Dorsolateral prefrontal cortex (tissue), 122 donors: ENCODE measurements at places on chromosomes 7 and 10.

DNA sequence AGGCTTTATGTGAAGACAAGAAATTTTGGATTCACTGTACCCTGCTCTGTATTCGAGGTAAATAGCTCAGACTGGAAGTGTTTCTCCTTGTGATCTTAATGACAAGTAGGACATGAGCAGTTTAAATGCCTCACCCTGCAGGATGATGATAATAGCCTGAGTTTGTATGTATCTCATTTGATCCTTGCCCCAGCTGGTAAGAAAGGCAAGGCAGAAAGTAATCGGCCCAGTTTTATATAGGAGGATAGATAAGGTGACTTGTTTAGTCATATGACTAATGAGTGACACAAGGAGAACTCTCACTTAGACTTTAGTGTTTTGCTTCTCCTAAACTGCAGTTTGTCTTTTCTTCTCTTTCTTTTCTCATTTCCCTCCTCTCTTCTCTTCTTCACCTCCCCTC, 372.6 kb downstream of the PHF14 start:
- DNase-seq, result no peak

DNA sequence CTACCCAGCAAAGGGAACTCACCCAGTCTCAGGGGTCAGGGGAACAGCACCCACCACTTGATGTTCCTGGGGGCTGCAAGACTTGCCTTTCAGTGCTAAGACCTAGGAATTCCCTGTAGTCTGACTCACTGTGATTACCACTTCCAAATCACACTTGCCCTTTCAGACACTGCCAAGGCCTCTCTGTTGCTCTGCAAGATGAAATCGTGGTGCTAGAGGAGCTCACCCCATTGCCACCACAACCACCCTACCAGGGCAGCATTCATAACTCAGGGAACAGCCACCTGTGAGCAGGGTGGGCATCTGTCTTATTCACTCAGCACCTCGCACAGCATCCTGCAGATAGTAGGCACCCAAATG, 36.5 kb downstream of the XPNPEP1 start:
- DNase-seq, result no peak

GRCh38 chr10:15322356-15322755, 48.7 kb downstream of the FAM171A1 start:
- DNase-seq, result no peak

DNA sequence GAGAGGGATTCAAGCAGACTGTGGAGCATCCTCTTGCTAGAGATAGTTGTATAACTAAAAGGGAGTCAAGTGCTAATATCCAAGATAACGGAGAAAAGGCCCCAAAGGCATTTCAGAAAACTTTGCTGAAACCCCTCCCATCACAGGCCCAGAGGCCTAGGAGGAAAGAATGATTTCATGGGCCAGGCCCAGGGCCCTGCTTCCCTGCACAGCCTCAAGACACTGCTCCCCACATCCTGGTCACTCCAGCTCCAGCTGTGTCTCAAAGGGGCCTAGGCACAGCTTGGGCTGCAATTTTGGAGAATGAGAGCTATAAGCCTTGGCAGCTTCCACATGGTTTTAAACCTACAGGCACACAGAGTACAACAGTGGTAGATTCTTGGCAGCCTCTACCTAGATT, 85.6 kb downstream of the OR13A1 start:
- no peak for DNase-seq

DNA sequence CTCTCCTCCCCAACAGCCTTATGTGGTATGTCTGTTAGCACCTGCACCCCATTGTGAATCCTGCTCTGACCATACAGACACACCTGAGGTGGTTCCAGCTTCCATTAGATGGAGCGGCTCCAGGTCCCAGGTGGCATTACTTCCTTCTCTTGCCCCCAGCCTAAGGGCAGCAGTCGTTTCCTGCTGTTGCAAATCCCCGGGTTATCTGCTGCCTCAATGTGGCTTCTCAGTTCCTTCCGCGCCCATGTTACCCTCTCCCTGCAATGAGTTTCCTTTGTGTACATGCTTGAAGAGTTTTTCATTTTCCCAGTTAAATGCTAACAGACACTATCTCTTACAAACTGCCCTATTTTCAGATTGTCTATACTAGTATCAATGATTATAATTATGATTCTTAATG, 62.8 kb upstream of the PRKCQ start:
- no peak for DNase-seq

DNA sequence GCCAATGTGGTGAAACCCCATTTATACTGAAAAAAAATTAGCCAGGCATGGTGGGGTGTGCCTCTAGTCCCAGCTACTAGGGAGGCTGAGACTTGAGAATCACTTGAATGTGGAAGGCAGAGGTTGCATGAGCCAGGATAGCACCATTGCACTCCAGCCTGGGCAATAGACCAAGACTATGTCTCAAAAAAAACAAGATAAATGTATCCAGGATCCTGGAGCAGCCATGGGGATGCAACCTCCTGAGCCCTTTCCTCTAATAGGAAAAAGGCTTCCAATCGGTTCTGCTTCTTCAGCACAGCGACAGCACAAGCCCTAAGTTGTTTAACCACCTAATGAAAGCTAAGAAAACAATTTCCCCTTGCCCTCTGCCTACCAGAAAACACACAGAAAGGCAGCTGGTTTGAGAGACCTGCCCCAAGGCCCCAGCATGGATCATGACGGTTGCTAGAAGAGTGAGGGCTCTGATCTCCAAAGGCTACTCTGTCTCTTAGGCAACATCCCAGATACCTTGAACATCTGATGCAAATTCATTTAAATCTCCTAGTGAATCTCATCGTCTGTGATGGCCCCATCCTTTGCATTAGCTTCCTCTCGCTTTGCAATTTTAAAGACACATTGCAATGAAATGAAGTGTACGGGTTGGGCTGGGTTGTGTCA, 220.8 kb downstream of the ARHGAP21 start:
- no peak for DNase-seq

DNA sequence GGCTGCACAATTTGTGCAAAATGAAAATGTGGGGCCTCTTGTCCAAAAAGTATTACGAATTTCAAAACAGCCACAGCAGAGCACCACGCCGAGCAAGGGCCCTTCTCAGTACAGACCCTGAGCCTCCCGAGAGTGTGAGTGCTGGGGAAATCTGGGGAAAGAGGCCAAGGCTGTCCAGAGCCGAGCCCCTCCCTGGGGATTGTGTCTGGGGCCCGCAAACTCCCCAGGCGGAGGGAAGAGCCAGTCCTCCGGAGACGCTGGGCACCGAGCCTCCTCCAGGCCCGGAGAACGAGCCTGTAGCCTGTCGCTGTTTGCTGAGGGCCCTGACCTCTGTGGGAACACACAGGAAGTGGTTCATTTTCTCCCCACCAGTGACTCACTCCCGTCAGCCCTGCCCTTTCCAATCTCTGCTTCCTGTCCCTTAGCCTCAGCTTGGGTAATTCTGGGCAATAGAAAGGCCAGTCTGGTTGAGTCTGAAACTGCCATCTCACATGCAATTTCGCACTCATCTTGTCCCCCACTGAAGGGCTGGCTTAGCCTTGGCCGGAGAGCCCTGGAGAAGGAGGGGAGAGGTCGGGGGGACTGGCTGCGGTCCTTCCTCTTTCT, 19.5 kb upstream of the GNA12 start:
- DNase-seq, result no peak

GRCh38 chr10:42623929-42624328, 14.4 kb downstream of the ZNF33B start:
- DNase-seq, result no peak

GRCh38 chr10:79390551-79391229, 43.4 kb downstream of the PPIF start:
- DNase-seq, result no peak

GRCh38 chr10:130230611-130231010, 94.4 kb downstream of the GLRX3 start:
- no peak for DNase-seq

DNA sequence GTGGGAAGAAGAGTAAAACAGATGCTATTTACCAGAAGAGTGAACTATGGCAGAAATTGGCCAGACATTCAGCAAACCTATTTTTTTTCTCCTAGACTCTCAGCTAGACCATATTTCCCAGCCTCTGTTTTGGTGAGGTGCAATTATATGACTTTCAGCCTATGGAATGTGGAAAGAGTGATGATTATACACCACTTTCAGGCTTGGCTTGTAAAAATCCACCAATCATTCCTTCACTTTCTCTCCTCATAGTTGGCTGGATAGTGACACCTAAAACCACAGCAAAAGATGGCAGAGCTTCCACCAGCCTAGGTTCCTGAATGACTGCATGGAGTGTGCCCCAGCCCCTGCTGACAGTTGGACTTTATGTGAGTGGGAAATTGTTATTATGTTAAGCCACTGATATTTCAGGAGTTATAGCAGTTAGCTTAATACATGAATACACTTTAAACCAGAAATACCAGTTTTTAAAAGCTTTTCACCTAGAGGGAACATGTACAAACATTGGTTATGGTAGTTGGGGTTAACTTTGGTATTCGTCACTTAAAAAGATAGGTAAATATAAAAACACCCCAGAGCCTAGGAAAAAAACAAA, 19.1 kb upstream of the TNKS2 start:
- DNase-seq, result no peak

- DNase-seq, result peak; percentile 42
These were observed 204.1 kb downstream of the TRIL start for GRCh38 chr7:28754027-28754426.

DNA sequence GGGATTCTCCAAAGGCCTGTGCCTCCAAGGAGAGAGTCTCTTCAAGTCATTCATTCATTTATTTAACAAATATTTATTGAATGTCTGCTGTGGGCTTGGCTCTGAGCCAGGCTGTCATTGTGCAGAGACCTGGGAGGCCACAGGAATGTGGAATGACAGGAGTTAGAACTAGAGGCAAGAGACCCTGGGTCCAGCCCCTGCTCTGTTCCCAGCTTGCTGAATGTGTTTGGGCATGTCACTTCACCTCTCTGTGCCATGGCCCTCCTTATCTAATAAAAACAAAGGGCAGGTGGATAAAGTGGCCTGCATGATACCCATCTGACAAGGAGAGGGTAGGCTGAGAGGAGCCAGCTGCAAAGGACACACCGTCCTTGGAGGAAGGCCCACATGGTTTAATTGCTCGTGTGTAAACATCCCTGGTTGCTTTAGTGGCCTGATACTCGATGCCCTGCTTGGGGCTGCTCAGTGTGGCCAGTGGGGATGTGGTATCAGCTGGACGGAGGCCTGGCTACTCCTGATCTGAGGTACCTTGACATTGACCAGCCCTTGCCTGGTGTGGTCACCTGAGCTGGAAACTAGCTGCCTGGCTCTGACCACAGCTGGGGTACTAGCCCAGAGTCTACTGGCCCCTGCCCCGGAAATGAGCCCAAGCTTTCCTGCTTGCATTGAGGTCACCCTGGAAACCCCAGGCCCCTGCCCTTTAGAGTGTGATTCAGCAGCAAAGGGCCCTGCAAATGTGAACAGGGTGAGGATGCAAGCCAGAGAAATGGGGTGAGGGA, 116.2 kb downstream of the CDH23 start:
- no peak for DNase-seq

- no peak for DNase-seq
These were observed 16.0 kb downstream of the CHST15 start for GRCh38 chr10:124077208-124077993.

DNA sequence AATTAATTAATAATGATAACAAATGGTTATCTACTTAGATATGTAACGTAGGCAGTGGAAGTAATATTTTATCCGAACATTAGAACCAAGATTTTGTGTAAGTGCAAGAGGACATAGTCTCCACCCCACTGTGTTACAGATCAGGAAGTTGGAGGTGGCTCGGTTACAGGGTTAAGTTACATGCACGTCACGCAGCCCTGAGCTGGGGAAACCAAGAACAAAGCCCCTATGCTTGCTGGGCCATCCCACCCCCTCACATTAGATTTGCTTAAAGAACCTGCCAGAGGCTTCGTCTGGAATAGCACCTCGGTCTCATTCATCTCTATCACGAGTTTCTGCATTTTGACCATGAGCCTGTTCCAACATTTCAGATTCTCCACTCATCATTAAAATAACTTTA, 214.1 kb downstream of the ADARB2 start:
- DNase-seq, result no peak

GRCh38 chr7:3279147-3279818, 21.8 kb upstream of the SDK1 start:
- DNase-seq, result no peak

DNA sequence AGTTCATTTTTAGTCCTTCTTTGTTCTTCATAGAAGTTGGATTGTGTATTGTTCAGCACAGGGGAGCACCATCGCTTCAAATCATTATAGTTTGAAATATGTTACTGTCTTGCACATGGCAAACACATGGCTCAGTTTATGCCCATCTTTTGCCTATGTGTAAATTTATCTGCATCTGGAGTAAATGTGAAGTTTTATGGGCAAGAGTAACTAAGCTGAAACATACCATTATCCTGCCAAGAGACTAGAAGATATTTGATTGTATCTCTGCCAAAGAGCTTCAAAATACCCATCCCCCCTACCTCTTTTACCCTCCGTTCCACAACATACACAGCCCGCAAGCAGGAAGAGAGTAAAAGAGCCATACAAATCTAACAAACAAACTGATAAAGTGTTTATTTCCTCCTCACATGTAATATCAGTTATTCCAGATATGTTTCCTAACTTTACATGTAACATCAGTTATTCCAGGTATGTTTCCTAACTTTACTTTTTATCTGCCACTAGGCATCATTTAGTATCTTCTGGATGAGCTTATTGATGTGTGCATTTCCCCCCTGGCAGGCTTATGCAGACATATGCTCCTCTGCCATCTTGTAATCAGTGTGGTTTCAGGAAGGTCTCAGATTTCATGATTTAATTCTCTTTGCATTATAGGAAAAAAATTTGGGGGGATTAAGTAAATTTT, 127.7 kb downstream of the SRI start:
- no peak for DNase-seq

- DNase-seq, result no peak
These were observed 29.1 kb downstream of the WDR37 start for GRCh38 chr10:1085258-1085657.

GRCh38 chr7:12630513-12630819, 57.0 kb upstream of the ARL4A start:
- DNase-seq, result no peak

GRCh38 chr7:32357535-32358277, 132.5 kb downstream of the LSM5 start:
- no peak for DNase-seq

GRCh38 chr10:33368086-33368485, 33.6 kb upstream of the NRP1 start:
- DNase-seq, result no peak

GRCh38 chr10:67808704-67809103, 29.3 kb downstream of the DNAJC12 start:
- no peak for DNase-seq

- no peak for DNase-seq
These were observed 160.2 kb downstream of the DKK1 start for GRCh38 chr10:52474265-52474664.
